ENCODE measurements at places on chromosomes 6 and 20. TPM values are rescaled to one million over a fixed set of nuclear protein-coding genes. Genes with fewer than 3 reads are reported as not detected.
A peak's percentile ranks its signal among the peaks of the same experiment; 100 is the strongest.

The CST2 gene
- total RNA-seq = not detected

DNA sequence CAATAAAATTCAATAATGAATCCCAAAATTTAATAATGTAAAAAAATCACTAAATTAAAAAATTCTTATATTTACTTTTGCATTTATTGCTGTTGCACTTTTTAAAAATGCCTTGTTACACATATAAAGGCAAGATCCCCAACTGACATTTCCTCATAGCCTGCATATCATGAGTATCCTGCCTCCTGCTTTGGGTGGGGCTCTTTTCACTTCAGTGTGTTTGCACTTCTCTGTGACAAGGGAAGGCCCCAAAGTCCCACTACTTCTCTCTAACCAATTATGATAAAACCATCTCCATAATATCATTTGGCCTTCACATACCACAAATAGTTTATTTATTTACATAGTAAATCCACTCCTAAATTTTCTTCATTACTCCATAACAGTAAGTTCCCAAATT lies 446.1 kb upstream of the MARCKS start:
- no peaks in the 10 kb centered on the region for H3K4me1 ChIP-seq
- H3K27ac ChIP-seq = no peak overlapping the region
- no peaks in the 10 kb centered on the region for H3K27me3 ChIP-seq
- DNase-seq = no peak
- no peaks in the 10 kb centered on the region for H3K36me3 ChIP-seq

DNA sequence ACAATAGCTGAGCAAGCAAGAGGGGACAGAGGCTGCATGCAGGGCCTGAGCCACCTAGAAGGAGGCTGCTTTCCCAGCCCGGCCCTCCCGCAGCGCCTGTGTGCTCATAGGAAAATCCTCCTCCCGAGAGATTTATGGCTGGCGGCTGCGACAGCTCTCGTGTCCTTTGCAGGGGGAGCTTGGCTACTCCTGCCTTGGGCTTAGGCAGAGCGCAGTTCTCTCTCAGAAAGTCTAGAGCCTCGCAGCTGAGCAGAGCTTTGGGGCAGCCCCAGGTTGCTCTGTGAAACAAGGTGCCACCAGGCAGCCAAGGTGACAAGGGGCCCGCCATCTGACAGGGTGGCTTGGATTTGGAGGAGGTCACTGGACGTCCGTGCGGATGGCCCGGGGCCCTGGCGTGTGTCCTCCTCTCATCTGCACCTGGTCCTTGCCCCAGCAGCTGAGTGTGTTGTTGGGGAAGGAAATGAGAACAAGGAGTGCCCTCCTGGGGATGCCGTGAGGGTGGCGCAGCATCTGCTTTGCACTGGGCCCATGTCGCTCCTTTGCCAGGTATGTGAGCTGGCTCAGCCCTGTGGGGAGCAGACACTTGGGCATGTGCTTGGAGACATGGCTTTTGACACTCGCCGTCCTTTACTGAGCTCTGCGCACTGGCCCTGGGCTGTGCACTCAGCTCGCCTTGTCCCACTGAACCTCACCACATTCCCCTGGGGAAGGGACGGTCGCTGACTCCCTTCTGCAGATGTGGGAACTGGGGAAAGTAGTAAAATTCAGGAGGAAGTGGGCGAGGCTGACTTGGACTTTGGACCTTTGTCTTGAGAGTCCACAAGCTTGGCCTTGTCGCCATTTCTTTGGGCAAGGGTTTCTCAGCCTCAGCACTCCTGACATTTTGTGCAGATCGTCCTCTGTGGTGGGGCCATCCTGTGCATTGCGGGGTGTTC lies 41.9 kb downstream of the EDN3 start:
- no peaks in the 10 kb centered on the region for H3K4me1 ChIP-seq
- H3K36me3 ChIP-seq = no peaks in the 10 kb centered on the region
- H3K4me3 ChIP-seq = no peak overlapping the region
- no peak overlapping the region for H3K27ac ChIP-seq
- no peaks in the 10 kb centered on the region for H3K27me3 ChIP-seq

The ZBP1 gene
- not detected for total RNA-seq

The GFOD1 gene
- 28.7 TPM for total RNA-seq

The HTR1B gene
- 12.0 TPM for total RNA-seq

The IMPG1 gene
- total RNA-seq = not detected

GRCh38 chr6:73234733-73235132 lies 9.4 kb upstream of the KHDC1L start:
- no peaks in the 10 kb centered on the region for H3K27me3 ChIP-seq
- no peaks in the 10 kb centered on the region for H3K4me1 ChIP-seq
- no peak for DNase-seq
- H3K27ac ChIP-seq = no peak overlapping the region
- no peak overlapping the region for H3K4me3 ChIP-seq

The GPX5 gene
- total RNA-seq = not detected

The C4A gene
- total RNA-seq = 147 TPM

DNA sequence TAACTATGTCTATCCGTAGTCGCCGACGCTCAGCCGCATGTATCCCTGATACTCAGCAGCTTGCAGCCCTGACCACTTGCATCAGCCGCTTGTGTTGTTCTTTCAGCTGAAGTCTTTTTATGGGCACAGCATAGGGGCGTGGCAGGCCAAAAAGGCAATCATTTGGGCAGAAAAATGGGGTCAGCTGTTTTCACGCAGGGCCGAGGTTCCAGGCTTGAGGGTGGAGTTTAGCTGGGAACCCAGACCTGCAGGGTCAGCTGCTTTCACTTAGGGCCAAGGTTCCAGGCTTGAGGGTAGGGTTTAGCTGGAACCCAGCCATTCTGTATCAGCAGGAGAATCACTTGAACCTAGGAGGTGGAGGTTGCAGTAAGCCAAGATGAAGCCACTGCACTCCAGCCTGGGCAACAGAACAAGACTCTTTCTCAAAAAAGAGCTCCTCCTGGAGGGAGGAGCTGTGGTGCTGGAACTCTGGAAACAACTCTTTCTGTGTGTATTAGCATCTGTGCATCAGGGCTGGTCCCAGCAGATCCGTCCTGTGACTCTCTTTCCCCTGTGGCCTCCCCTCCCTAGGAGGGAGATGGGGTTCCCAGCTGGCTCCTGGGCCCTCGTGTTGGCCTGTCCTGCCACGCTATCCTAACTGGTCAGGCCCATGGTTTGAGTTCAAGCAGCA lies 56.9 kb upstream of the PRND start:
- no peaks in the 10 kb centered on the region for H3K36me3 ChIP-seq
- H3K27ac ChIP-seq = no peak overlapping the region
- H3K4me1 ChIP-seq = no peaks in the 10 kb centered on the region
- no peak for DNase-seq

The SLX4IP gene
- 4.5 TPM for total RNA-seq

- H3K4me3 ChIP-seq = no peak overlapping the region
- H3K27me3 ChIP-seq = no peaks in the 10 kb centered on the region
- H3K4me1 ChIP-seq = peaks cover 5% of the 10 kb centered on the region
- DNase-seq = no peak
- no peak overlapping the region for H3K27ac ChIP-seq
- H3K36me3 ChIP-seq = peaks cover 80% of the 10 kb centered on the region
Measured at GRCh38 chr6:152148412-152148811, 340.9 kb downstream of the ESR1 start.

DNA sequence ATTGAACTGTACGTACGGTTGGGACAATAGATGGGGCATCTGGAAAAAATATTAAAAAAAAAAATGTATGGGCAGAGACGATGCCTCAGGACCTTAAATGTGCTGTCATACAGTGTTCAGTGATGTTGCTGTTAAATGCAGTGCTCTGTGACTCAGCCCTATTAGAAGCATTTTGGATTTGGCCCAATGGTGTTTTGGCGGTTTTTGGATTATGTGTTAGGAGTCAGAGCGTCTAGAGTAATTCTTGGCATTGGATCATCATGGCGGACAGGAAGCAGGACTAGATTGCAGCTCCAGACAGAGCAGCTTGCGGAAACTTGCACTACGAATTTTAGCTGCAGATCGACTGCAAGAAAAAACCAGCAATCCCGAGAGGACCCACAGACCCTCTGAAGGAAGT lies 280.0 kb downstream of the SOX4 start:
- H3K4me3 ChIP-seq = peak overlapping the region; percentile 25
- H3K27me3 ChIP-seq = no peaks in the 10 kb centered on the region
- peak; percentile 82 for DNase-seq
- peaks cover 7% of the 10 kb centered on the region for H3K4me1 ChIP-seq
- H3K36me3 ChIP-seq = no peaks in the 10 kb centered on the region

DNA sequence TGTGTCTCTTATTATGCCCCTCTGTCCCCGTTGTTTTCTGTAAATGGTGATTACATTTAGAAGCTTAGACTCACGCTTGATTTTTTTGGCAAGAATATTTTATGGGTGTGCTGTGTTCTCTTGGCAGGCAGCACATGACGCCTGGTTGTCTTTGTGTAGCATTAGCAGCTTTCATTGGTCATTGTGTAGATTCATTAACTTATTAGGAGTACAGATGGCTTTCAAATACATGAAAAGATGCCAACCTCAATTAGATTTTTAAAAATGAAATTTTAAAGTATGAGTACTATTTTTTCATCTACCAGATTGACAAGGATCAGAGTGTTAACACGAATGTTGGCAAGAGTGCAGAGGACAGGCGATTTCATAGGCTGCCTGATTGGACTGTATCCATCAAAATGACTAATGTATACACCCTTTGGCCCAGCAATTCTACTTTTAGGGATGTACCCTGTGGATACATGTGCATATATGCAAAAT lies 15.2 kb downstream of the COX4I2 start:
- H3K27me3 ChIP-seq = no peaks in the 10 kb centered on the region
- H3K27ac ChIP-seq = no peak overlapping the region
- H3K4me3 ChIP-seq = no peak overlapping the region
- no peaks in the 10 kb centered on the region for H3K36me3 ChIP-seq

- no peaks in the 10 kb centered on the region for H3K27me3 ChIP-seq
- no peak for DNase-seq
- peak overlapping the region; percentile 69 for H3K27ac ChIP-seq
- peak overlapping the region; percentile 5 for H3K4me3 ChIP-seq
- H3K36me3 ChIP-seq = no peaks in the 10 kb centered on the region
- peaks cover 38% of the 10 kb centered on the region for H3K4me1 ChIP-seq
Measured at GRCh38 chr6:75430631-75431325, 62.8 kb downstream of the FILIP1 start.

DNA sequence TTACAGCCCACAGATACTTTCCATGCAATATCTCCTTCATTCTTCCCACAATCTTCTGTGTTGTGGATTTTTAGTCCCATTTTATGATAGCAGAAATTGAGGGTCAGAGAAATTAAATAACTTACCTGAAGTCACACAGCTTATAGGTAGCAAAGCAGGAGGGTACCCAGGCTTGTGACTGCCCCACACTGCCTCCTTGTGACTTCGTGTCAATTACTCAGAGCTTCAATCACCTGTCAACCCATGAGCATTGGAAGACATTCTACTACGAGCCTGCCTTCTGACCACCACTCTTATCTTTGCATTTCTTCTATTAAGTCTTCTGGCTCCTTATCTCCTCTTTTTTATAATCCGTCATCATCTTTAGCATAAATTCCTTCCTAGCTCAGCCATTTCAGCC lies 71.6 kb upstream of the NRSN1 start:
- no peak for DNase-seq
- no peaks in the 10 kb centered on the region for H3K36me3 ChIP-seq
- no peak overlapping the region for H3K4me3 ChIP-seq

The GPR6 gene
- total RNA-seq = not detected

DNA sequence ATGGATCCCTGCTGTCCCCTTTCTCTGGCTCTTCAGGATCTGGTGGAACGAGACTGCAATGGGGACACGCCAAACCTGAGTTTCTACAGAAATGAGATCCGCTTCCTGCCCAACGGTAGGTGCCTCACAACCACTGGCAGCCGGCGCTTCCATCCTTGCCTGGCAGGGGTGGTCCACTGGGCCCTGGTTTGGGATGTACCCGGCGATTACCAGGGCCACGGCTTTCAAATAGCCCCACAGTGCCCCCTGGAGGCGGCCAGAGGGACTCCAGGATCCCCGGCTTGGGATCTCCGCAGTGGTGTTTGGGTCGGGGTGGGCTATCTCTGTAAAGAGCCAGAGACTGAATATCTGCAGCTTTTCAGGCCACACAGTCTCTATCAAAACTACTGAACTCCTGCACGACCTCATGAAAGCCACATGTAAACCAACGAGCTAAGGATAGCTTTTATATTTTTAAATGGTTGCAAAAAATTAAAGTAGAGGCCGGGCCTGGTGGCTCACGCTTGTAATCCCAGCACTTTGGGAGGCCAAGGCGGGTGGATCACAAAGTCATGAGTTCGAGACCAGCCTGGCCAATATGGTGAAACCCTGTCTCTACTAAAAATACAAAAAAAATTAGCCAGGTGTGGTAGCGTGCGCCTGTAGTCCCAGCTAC lies 3.7 kb downstream of the OGFR start:
- no peak overlapping the region for H3K27ac ChIP-seq
- peaks cover 16% of the 10 kb centered on the region for H3K4me1 ChIP-seq
- H3K27me3 ChIP-seq = no peaks in the 10 kb centered on the region
- H3K4me3 ChIP-seq = no peak overlapping the region

The SPATS1 gene
- not detected for total RNA-seq

- no peak overlapping the region for H3K4me3 ChIP-seq
- no peaks in the 10 kb centered on the region for H3K27me3 ChIP-seq
Measured at GRCh38 chr20:58492074-58492718, 23.0 kb downstream of the APCDD1L start.

The PAX1 gene
- total RNA-seq = not detected

GRCh38 chr6:55180258-55180657 lies 5.9 kb downstream of the HCRTR2 start:
- no peaks in the 10 kb centered on the region for H3K27me3 ChIP-seq
- DNase-seq = no peak
- no peaks in the 10 kb centered on the region for H3K4me1 ChIP-seq
- no peak overlapping the region for H3K4me3 ChIP-seq
- no peaks in the 10 kb centered on the region for H3K36me3 ChIP-seq

- no peak overlapping the region for H3K27ac ChIP-seq
- no peak overlapping the region for H3K4me3 ChIP-seq
- no peaks in the 10 kb centered on the region for H3K27me3 ChIP-seq
Measured at GRCh38 chr20:63692436-63693082, 3.9 kb upstream of the TNFRSF6B start.

The NKAIN4 gene
- total RNA-seq = not detected

The MCCD1 gene
- not detected for total RNA-seq

DNA sequence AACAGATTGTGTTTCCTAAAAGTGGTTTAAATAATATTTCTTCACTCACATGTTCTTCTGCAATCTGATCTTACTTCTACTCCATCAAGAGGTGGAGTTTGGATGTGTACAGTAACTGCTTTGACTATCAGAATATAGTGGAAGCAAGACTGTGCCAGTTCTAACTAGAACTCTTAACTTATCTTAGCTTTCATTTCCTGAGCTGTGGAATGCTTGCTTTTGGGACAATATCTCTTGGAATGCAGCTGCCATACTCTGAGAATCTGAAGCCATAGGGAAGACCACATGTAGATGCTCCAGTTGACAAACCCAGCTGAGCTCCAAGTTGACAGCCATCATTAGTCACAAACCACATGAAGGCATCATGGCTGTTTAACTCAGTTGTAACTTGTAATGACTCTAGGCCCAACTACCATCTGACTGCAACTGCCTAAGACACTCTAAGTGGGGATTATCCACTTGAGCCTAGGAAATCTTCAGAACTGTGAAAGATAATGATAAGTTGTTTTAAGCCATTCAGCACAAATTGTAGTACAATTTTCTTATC lies 40.8 kb upstream of the MAN1A1 start:
- H3K4me3 ChIP-seq = no peak overlapping the region
- no peak overlapping the region for H3K27ac ChIP-seq
- H3K36me3 ChIP-seq = no peaks in the 10 kb centered on the region
- DNase-seq = no peak
- no peaks in the 10 kb centered on the region for H3K27me3 ChIP-seq

Measured in ascending aorta (tissue), 2 donors.